ENCODE measurements at places on chromosomes 2 and 18.

DNA sequence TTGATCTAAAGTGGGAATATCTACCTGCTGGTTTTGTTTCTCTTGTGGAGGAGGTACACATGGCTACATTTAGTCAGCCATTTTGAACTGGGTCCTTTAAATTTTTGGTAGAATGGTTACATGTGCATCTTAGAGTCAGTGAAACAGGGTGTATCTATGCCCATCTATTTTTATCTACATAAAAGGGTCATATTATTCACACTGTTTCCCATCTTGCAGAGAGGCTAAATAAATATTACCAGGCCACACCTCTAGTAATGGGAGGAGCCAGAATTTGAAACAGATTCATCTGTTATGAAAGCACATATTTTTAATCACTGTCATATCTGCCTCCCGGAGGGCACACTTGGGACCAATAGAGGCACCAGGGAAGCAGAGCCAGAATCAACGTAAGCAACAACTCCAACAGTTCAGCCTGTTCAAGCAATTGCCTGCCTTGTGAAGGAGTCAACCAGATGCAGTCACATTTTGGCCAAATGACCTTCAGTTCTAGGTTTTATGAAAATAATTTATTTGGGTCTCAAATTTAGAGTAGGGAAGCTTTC lies 376.8 kb downstream of the TSN start:
- DNase-seq = no peak

- no peak for DNase-seq
Observed at GRCh38 chr2:175755169-175755568, 246.9 kb downstream of the LNPK start.

DNA sequence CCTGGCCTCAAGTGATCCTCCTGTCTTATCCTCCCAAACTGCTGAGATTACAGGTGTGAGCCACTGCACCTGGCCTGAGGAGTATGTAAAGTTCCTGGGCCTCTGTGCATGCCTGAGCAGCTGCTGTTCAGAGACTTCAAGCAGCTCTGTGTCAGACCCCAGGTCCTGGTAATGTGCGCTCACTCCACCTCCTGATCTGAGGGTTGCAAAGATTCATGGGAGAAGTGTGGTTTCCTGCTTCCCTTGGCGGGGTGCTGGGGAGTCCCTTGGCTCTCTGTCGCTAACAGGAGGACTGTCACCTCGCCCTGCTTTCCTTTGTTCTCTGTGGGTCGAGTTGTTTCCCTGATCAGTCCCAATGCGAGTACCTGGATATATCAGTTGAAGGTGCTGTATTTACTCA lies 8.6 kb upstream of the IL36A start:
- peak; percentile 34 for DNase-seq

- DNase-seq = no peak
Observed at GRCh38 chr18:2223849-2224248, 347.5 kb downstream of the METTL4 start.

DNA sequence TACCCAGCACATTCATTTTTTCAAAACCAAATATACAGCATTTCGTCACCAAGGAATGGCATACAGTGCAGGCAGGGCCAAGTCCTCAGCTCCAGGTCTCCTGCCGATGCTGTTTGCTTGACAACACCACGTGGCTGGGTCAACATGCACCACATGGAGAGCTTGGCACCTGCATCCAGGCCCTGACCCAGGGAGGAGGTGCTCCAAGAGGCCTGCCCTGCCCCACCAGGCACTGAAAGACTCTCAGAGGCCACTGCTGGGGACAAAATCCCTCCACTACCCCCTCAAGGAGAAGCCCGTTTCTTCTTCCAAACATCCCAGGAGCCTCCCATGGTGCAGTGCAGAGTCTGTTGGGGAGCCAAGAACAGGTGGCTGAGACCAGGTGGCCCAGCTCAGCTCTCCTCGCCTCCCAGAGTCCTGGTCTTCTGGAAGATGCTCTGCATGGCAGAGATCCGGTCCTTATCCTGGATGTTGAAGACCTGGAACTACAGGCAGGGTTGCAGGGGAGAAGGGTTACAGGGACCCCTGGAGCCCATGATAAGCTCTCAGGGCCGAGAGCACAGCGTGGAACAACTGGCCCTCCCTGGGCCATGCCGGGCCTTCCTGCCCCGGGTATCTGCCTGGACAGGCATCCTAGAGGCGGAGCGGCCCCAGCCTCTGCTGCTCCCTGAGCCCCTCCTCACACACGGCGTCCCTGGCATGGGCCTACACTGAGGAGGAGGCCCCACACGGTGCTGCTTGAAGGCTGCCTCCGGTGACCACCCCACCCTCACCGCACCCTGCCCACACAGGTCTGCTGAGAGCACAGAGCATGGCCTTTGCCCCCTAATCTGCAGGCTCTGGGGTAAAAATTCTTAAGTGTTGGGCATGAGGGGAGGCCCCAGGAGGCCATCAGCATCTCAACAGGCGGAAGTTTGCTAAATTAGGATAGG lies 9.0 kb downstream of the MAB21L4 start:
- no peak for DNase-seq

DNA sequence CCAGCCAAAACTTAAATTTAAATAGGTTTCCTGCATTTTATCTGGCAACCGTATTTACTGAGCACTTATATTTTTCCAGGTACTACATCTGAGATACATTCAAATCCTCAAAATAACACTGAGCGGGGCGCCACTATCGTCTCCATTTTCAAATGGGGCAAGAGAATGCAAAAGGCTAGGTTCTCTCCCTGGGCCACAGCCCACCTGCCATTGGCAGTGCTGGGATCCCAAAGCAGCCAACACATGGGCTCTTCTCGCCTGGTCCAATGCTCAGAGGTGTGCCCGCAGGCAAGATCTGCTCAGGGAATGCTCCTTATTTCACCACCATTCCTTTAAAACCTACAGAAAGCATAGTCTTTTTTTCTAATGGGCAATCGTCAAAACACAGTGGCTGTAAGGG lies 11.3 kb upstream of the ID2 start:
- no peak for DNase-seq

DNA sequence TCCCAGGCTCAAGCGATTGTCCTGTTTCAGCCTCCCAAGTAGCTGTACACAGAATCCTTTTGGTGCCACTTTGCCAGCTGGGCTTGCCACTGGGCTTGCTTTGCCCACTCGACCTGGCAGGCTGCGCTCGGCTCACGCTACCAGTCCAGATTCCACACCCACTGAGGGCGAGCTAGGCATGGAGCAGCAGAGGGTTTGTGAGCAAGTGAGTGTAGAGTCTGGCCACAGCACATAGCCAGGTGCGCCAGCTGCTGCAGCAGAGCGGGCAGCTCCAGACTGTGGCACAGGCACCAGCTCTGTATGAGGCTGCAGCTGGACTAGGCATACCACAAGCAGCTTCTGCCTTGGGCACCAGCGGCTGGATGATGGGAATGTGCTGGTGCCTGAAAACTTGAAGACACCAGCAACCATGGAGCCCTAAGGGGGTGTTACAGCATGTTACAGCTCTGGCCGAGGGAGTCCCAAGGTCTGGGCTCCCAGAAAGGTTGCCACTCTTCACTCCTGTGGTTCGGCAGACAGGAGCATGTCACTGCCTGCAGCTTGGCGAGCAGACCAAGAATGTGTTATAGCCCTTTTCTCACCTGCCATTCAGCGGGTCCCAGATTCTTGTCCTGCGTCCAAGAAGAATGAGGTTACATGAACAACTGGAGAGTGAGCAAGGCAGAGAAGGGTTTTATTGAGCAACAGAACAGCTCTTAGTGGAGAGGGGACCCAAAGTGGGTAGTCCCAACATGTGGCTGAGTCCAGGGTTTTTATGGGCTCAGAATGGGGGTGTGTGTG lies 12.9 kb downstream of the SMARCAL1 start:
- DNase-seq = no peak

DNA sequence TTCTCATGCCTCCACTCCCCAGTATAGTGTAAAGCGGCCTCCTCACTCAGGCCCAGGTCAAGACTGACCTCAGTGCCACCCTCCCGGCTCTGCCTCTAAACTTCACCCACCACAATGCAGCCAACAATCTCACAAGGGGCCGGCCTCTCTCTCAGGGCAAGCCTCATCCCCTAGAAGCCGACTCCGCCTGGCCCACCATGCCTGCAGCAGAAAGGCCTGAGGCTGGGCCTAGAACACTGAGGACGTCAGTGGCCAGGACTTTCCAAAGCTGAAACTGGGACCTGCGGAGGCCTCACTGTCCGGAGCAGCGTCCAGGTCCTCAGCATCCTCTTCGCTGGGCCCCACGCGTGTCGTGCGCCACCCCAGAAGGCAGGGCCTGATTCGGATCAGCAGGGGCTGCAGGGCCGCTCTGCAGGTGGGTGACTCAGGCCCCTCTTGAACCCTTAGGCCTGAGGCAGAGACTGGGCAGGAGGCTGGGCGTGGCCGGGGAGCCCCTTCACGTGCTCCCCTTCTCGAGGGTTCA lies 52.9 kb downstream of the PKDCC start:
- DNase-seq = no peak

- DNase-seq = no peak
Observed at GRCh38 chr18:23281626-23282436, 146.5 kb downstream of the CABLES1 start.

GRCh38 chr2:80322311-80322920 lies 17.9 kb upstream of the LRRTM1 start:
- DNase-seq = no peak

GRCh38 chr2:190587106-190587505 lies 52.6 kb upstream of the NEMP2 start:
- no peak for DNase-seq

DNA sequence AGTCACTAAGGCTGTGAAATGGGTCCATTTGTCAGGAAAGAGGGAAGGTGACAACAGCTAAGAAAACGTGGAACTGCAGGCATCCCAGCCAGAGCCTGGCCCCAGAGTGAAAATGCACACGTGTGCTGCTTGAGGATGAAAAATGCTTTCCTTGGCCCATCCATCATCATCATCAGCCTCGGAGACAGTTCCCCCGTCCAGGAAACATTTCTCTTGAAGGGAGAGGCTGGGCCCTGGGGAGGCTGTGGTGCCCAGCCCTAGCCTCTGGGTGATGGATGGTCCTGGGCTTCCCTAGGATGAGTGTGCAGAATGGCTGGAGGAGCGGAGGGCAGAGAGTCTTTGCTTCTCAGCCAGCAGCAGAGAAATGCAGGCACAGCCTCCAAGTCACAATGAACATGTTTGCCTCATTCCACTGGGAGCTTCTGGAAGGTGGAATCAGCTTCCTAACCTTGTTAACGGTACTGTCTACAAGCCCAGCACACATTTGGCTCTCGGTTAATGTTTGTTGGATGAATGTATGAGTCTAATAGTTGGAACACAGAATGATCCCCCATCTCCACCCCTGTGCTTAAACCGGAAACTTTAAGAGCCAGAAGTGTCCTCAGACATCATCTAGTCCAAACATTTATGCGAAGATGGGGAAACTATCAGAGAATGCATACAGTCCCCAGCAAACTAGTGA lies 164.0 kb downstream of the RDH14 start:
- no peak for DNase-seq

DNA sequence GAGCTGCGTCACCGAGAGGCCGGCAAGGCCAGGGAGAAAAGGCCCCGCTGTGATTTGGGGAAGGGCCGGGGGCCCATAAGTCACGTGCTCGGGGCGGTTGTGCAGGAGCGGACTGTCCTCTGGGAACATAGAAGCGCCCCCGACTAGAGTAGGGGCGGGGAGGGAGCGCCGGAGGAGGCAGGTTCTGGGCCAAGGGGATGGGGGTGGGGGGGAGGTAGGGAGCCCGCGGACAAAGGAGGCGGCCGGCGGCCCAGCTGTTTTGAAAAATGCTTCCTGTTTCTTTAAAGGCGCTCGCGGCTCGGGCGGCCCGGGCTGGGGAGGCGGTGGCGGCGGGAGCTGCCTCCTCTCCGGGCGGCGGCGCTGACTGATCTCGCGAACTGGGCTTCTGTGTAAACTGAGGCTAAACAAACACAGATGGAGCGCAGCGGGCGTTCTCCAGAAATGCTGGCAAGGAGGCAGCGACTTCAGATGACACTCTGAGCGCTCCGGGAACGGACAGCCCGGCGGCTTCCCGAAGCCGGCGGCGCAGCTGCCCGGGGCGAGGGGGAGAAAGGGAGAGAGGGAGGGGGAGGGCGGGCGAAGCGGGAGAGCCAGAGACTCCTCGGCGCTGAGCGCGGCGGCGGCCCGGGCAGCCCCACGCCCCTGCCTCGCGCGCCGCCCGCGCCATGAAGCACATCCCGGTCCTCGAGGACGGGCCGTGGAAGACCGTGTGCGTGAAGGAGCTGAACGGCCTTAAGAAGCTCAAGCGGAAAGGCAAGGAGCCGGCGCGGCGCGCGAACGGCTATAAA lies at the start of gene ATOH8:
Gene ATOH8 (plus strand): TSS at position 467 of the 788 bp plus-strand sequence. CDS start 199 bp downstream, at position 666.
- DNase-seq = no peak

- no peak for DNase-seq
Observed at GRCh38 chr2:18626256-18626668, 36.9 kb upstream of the NT5C1B start.

DNA sequence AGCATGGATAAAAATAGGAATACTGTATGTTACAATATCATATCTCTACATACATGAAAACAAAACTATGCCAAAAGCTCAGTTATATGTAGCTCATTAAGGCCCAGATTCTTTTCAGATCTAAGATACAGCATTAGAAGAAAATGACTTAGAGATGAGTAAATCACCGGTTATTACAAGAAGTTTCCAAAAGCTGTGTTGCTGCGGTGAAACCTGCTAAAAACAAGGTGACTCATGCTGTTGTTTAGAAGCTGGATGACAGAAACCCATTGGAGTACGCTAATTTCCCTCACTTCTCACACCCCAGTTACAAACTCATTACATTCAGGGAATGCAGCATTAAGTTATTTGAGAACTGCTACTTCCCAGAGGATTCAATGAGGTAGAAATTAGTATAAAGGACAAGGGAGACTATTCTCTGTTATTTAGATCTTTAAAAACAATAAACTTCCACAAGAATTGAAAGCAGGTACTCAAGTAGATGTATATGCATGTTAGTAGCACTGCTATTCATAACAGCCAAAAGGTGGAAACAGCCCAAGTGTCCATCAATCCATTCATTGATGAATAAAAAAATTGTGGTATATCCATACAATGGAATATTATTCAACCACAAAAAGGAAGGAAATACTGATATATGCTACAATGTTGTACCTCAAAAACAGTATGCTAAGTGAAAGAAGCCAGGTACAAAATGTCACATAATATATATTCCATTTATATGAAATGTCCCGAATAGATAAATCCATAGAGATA lies 32.6 kb downstream of the RBKS start:
- no peak for DNase-seq

GRCh38 chr2:70834881-70835280 lies 735 bp downstream of the CD207 start:
- no peak for DNase-seq

GRCh38 chr2:99880148-99880963 lies 262.0 kb downstream of the AFF3 start:
- no peak for DNase-seq

- DNase-seq = no peak
Observed at GRCh38 chr2:49102146-49102545, 52.2 kb downstream of the FSHR start.

- DNase-seq = no peak
Observed at GRCh38 chr2:886072-887022, 64.3 kb upstream of the SNTG2 start.

DNA sequence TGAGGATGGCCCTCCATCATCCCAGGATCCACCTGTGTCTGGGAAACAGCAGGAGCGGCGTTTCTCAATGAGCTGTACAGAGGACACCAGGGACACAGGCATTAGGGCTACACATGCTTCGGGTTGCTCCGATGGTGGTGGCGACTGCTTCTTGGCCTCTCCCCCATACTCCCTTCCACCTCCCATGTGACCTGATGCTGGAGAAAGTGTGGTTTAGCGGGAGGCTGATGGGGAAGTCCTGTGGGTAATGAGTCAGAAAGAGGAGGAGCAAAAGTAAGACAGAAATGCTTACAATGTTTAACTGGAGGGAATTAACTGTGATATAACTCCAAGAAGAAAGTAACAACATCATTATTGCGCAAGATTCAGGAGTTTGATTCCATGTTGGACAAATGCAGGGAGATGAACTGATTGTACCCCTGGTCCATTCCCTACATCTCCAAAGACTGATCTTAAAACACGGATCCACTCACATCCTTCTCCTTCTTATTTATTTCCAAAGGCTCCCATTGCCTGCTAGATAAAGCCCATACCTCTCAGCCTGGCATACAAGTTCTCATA lies 186.6 kb downstream of the NRP2 start:
- no peak for DNase-seq
